ENCODE measurements at places on chromosomes 1 and 21.

DNA sequence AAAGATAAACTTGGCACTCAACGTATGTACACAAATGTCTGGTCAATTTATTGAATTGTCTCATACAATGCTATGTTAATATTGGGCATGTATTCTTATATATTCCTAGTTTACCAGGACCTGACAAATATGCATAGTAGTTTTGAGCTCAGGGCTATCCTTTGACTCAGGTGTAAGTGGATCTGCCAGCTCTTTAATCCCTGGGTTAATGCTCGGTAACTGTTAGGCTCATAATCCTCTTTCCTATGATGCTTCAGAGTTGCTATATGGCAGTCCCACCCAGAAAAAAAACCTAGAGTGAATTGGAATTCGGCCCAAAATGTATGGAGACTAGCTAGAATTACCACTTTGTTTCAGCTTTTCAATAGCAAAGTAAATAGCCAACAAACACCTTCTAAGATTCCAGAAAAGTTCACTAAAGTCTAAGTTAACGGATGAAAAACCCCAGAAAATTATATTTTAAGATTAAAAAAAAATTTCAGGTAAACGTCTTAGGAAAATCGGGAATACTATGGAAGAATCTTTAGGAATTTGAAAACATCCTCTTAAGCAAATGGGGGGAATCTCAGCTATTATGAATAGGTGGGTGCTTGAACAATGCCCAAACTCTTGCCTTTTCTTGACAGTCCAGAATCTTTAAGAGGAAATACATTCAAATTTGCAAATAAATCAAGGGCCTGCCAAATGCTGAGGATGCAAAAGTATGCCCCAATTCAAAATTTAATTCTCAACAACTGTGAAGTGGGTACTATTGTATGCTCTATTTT, 10.9 kb downstream of the H3-3A start:
- H3K4me3 ChIP-seq = no peak overlapping the region
- peaks cover 34% of the 10 kb centered on the region for H3K36me3 ChIP-seq
- no peak for DNase-seq
- no peak overlapping the region for H3K27ac ChIP-seq
- no peaks in the 10 kb centered on the region for H3K4me1 ChIP-seq

GRCh38 chr1:191371626-191372025, 786.6 kb upstream of the RGS18 start:
- no peaks in the 10 kb centered on the region for H3K27me3 ChIP-seq
- no peaks in the 10 kb centered on the region for H3K36me3 ChIP-seq
- DNase-seq = no peak
- no peaks in the 10 kb centered on the region for H3K4me1 ChIP-seq
- no peak overlapping the region for H3K4me3 ChIP-seq

- no peak for DNase-seq
- no peak overlapping the region for H3K4me3 ChIP-seq
- H3K27me3 ChIP-seq = peaks cover 3% of the 10 kb centered on the region
Measured at GRCh38 chr1:30322859-30323257, 400.5 kb downstream of the MATN1 start.

- no peak for DNase-seq
- peaks cover 7% of the 10 kb centered on the region for H3K27me3 ChIP-seq
- no peak overlapping the region for H3K4me3 ChIP-seq
- H3K27ac ChIP-seq = no peak overlapping the region
- no peaks in the 10 kb centered on the region for H3K4me1 ChIP-seq
- H3K36me3 ChIP-seq = no peaks in the 10 kb centered on the region
Measured at GRCh38 chr21:34707876-34708325, 39.1 kb downstream of the CLIC6 start.

DNA sequence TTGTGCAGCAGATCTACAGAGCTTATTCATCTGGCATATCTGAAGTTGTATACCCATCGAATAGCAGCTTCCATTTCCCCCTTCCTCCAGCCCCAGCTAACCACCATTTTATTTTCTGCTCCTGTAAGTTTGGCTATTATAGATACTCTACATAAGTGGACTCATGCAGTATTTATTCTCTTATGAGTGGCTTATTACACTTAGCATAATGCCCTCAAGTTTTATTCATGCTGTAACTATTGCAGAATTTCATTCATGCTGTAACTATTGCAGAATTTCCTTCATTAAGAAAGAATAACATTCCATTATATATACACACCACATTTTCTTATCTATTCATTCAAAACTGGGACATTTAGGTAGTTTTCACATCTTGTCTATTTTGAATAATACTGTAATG, 30.5 kb upstream of the IFI16 start:
- DNase-seq = no peak
- no peak overlapping the region for H3K4me3 ChIP-seq
- H3K36me3 ChIP-seq = no peaks in the 10 kb centered on the region
- H3K27me3 ChIP-seq = no peaks in the 10 kb centered on the region
- no peak overlapping the region for H3K27ac ChIP-seq

DNA sequence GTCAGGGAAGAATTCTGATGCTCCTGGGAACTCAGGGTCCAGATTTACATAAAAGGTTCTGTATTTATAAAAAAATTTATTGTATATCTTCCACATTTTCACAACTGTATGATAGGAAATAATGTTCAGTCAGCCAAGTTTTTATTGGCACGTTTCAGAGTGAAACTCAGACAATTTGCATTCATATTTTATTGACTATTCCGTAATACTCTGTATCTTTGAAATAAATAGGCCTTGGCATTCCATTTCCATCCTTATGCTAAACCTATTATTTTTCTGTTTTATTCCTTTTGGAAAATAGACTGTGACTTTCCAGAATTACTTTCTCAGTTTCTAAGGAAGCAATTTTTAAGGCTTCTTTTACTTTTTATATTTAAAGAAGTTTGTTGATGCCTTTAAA, 329.0 kb downstream of the OLFM3 start:
- no peak for DNase-seq
- no peaks in the 10 kb centered on the region for H3K36me3 ChIP-seq

DNA sequence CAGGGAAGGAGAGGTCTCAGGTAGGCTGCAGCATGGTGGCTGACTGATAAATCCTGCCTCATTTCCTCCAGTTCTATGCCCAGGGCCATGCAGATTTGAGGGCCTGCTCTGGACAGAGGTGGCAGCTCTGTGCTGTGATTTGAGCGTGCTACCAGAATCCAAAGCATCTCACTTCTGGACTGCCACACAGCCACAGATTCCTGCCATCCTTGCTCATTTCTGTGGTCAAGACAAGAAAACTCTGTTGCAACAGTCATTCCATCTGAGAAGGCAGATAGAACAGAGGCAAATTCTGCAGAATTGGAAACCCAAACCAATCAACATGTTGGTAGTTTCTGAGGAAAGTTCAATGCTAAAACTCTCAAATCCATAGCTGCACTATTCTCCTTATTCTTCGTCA, 102.8 kb upstream of the GALNT2 start:
- H3K36me3 ChIP-seq = no peaks in the 10 kb centered on the region
- H3K27ac ChIP-seq = no peak overlapping the region
- peaks cover 7% of the 10 kb centered on the region for H3K27me3 ChIP-seq
- no peak for DNase-seq

GRCh38 chr1:21534674-21535378, 25.6 kb downstream of the ALPL start:
- H3K27me3 ChIP-seq = no peaks in the 10 kb centered on the region
- no peaks in the 10 kb centered on the region for H3K4me1 ChIP-seq
- no peak overlapping the region for H3K4me3 ChIP-seq
- peak; percentile 28 for DNase-seq
- H3K36me3 ChIP-seq = no peaks in the 10 kb centered on the region

DNA sequence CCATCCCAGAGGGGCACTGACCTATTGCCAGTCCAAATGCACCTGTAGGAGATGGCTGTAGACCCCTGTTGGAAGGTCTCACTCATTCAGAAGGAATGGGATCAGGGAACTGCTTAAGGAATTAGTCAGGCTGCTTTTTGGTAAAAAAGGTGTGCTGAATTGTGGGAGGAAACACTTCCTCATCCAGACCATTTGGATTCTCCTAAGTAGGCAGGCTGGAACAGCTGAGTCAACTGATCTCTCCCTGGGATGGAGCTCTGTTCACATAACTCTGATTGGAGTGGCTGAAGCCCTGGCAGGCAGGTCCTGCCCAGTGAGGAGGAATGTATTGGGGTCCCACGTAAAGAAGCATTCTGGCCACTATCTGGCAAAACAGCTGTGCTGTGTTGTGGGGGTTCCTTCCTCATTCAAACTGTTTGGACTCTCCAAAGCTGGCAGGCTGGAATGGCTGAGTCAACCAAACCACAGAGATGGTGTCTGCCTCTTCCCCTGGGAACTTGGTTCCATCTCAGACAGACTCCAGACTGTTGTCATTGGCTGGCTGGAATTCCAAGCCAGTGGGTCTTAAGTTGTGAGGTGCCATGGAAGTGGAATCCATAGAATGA, 70.7 kb upstream of the PDC start:
- no peak overlapping the region for H3K27ac ChIP-seq
- no peaks in the 10 kb centered on the region for H3K27me3 ChIP-seq
- H3K36me3 ChIP-seq = no peaks in the 10 kb centered on the region
- no peaks in the 10 kb centered on the region for H3K4me1 ChIP-seq
- H3K4me3 ChIP-seq = no peak overlapping the region

- peaks cover 48% of the 10 kb centered on the region for H3K4me1 ChIP-seq
- H3K27me3 ChIP-seq = no peaks in the 10 kb centered on the region
- no peak for DNase-seq
- peaks cover 27% of the 10 kb centered on the region for H3K36me3 ChIP-seq
- H3K4me3 ChIP-seq = peak overlapping the region; percentile 70
- peak overlapping the region; percentile 100 for H3K27ac ChIP-seq
Measured at GRCh38 chr1:23980728-23981070, 572 bp upstream of the SRSF10 start.

DNA sequence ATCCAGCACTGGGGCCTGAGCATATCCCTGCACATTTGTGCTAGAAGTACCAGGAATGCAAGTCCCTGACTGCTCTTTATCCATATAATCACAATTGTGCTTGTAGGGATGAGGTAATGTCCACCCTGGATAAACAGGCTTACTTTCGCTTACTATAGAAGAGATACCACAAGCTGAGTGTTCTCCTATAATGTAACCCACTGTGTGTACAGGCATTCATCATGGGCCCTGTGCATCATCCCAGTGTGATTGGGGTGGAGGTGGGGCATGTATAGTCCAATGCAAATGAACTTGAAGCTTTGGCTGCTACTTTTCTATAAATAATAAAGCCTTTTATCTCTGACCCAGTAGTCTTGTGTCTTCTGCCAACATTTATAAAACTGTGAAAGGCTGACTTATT, 69.3 kb downstream of the MAN1A2 start:
- no peaks in the 10 kb centered on the region for H3K27me3 ChIP-seq
- no peak overlapping the region for H3K4me3 ChIP-seq
- DNase-seq = no peak
- H3K36me3 ChIP-seq = no peaks in the 10 kb centered on the region
- no peak overlapping the region for H3K27ac ChIP-seq
- H3K4me1 ChIP-seq = no peaks in the 10 kb centered on the region

- no peak for DNase-seq
- H3K4me1 ChIP-seq = peaks cover 29% of the 10 kb centered on the region
- no peaks in the 10 kb centered on the region for H3K27me3 ChIP-seq
- H3K36me3 ChIP-seq = no peaks in the 10 kb centered on the region
- H3K4me3 ChIP-seq = no peak overlapping the region
Measured at GRCh38 chr1:167627865-167628641, 2.0 kb upstream of the RCSD1 start.

DNA sequence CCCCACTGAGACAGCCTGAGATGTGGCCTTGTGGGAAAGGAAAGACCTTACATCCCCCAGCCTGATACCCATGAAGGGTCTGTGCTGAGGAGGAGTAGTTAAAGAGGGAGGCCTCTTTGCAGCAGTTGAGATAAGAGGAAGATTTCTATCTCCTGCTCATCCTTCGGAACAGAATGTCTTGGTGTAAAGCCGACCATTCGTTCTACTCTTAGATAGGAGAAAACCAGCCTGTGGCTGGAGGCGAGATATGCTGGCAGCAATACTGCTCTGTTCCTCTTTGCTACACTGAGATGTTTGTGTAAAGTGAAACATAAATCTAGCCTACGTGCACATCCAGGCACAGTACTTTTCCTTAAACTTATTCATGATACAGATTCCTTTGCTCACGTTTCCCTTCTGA, 1.5 kb upstream of the CCDC27 start:
- no peak overlapping the region for H3K4me3 ChIP-seq
- peaks cover 8% of the 10 kb centered on the region for H3K4me1 ChIP-seq
- H3K27ac ChIP-seq = no peak overlapping the region
- no peak for DNase-seq
- H3K36me3 ChIP-seq = no peaks in the 10 kb centered on the region

DNA sequence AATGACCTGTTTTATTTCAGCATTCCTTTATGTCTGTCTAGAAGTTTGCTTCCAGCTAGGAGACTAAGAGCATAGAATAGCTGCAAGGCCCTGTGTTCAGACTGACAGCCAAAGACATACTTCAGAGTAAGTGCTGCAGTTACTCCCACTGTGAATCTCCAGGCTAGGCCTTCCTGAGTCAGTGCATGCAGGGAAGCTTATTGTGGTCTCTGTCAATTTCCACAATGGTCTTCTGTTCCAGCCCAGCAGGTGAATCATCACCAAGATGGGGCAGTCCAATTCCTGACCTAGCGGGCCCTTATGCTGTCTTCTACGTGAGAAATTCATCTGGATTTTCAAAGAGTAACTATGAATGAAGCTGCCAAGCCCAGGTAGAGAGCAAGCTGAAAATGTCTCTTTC, 146.3 kb upstream of the C8B start:
- no peak overlapping the region for H3K27ac ChIP-seq
- no peaks in the 10 kb centered on the region for H3K36me3 ChIP-seq
- no peak overlapping the region for H3K4me3 ChIP-seq
- H3K27me3 ChIP-seq = no peaks in the 10 kb centered on the region
- H3K4me1 ChIP-seq = no peaks in the 10 kb centered on the region

- no peaks in the 10 kb centered on the region for H3K36me3 ChIP-seq
- no peak overlapping the region for H3K4me3 ChIP-seq
Measured at GRCh38 chr1:4681026-4681425, 26.6 kb downstream of the AJAP1 start.

DNA sequence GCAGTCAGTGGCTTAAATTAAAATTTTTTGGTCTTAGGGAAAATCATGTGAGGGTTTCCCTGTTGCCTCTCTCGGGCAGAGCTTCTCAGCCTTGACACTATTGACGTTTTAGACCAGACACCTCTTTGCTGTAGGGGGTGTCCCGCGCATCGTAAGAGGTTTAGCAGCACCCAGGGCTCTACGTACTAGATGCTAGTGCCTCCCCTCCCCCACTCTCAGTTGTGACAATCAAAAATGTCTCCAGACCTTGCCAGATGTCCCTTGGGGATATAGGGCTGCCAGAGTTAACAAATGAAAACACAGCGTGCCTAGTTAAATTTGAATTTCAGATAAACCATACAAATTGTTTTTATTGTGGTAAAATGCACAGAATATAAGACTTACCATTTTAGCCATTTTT, 293.3 kb downstream of the DISC1 start:
- no peak overlapping the region for H3K27ac ChIP-seq
- no peaks in the 10 kb centered on the region for H3K4me1 ChIP-seq
- no peaks in the 10 kb centered on the region for H3K36me3 ChIP-seq
- H3K27me3 ChIP-seq = no peaks in the 10 kb centered on the region
- no peak overlapping the region for H3K4me3 ChIP-seq
- DNase-seq = no peak

DNA sequence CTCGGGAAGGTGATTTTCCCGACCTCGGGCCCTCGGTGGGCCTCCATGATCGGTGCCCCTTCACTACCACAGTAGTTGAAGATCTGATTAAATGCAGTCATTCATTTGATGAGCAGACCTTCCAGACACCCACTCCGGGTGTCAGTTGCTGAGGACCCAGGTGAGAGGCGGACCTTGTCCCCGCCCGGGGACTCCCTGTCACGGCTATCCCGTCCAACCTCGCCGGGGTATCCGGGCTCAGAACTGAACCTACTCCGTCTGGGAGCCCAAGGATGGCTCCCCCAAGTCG, 22.6 kb downstream of the RNU1-3 start:
- peak overlapping the region; percentile 94 for H3K27ac ChIP-seq
- H3K4me3 ChIP-seq = peak overlapping the region; percentile 75
- H3K4me1 ChIP-seq = peaks cover 19% of the 10 kb centered on the region

GRCh38 chr1:41418857-41419583, 57.8 kb downstream of the FOXO6 start:
- peak; percentile 53 for DNase-seq
- no peaks in the 10 kb centered on the region for H3K36me3 ChIP-seq
- no peak overlapping the region for H3K27ac ChIP-seq
- H3K4me1 ChIP-seq = peaks cover 20% of the 10 kb centered on the region
- no peak overlapping the region for H3K4me3 ChIP-seq
